Right lung (tissue), 10 donors: ENCODE measurements at places on chromosomes 7 and 10. TPM values are rescaled to one million over a fixed set of nuclear protein-coding genes. Genes with fewer than 3 reads are reported as not detected.

The PDLIM1 gene
- 87.5 TPM for polyA plus RNA-seq

- no peak for DNase-seq
Observed at GRCh38 chr7:92763636-92764423, 72.5 kb downstream of the CDK6 start.

DNA sequence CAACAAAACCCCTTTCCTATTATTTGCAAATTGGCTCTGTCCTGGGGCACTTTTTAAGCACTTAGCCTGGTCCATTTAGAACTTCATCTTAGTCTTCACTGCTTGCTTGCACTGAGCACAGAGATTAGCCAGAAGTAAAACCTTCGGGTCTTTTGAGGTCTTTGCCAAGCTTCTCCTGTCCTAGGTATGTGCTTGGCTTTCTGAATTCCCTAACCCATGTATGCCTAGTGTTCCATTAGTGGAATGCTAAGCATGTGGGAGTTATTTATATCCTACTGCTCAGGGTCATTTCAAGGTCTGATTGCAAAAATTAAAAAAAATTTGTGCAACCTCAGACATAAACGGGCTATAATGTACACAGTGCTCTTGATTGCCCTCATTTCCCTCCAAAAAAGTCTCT, 18.0 kb downstream of the ZNF37A start:
- no peak for DNase-seq

DNA sequence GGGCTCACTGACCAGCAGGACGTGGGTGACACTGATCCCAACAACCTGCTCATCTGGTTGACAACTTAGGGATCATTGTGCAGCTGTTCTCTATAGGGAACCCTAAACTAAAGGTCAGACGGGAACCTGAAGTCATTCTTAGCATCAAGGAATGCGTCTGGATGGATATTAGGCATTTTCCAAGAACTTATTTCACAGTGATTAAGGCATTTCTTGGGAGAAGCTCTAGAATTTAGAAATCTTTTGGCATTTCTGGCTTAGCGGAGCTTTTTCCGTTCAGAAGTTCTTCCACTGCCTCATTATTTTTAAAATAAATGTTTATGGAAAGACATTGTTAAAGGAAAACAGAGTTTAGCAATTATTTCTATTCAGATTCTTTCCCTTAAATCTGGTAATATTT, 303.3 kb upstream of the IGFBP3 start:
- no peak for DNase-seq

DNA sequence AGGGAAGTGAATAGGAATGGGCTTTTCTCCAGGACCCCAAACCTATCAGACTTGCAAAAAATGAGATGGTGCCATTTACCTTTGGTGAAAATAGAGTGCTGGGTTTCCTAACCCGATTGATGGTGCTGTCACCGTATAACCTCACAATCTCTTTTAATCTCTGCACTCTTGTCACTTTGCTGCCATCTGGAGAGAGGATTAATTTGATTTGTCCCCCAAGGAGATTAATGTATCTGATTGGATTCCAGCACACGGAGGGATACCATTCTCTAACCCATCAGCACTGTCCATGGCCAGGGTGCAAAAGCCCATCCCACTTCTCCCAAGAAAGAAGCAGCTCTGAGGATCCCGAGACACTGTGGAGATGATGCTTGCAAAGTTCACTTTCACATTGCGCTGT, 86.3 kb upstream of the NFE2L3 start:
- no peak for DNase-seq

DNA sequence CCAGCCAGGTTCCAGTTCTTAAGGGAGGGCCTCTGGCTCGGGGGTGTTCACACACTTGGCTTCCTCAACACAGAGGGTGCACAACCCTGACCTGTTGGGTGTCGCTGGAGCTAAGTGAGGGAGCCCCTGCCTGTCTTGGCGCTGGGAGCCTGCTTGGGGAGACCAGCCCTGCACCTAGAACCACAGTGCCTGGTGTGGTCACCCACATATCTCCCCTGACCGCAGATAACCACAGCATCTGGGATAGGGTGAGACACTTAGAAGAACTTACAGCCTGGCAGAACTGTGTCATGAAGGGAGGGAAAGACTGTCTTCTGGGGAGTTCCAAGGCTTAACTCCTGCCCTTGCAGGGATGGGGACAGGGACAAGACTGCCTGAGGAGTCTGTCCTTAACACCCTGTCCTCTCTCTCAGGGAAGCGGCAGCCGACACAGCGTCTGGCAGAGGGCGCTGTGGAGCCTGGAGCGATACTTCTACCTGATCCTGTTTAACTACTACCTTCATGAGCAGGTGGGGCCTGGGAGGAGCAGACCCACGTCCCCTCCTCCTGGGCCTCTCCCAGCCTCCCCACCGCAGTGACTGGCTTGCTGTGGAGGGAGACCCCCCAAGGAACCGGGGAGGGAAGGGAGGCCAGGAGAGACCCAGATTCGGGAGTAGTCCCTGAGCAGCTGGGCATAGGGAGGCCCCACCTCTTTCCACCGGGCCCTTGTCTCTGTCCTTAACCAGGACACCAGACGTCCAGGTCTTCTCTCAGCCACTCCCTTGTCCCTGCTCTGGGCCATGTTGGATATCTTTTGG, 59.0 kb downstream of the PALD1 start:
- no peak for DNase-seq

The ZNF277 gene
- 38.7 TPM for polyA plus RNA-seq

- no peak for DNase-seq
Observed at GRCh38 chr10:5941579-5941978, 35.8 kb downstream of the IL15RA start.

- no peak for DNase-seq
Observed at GRCh38 chr10:3865565-3865964, 80.6 kb upstream of the KLF6 start.

DNA sequence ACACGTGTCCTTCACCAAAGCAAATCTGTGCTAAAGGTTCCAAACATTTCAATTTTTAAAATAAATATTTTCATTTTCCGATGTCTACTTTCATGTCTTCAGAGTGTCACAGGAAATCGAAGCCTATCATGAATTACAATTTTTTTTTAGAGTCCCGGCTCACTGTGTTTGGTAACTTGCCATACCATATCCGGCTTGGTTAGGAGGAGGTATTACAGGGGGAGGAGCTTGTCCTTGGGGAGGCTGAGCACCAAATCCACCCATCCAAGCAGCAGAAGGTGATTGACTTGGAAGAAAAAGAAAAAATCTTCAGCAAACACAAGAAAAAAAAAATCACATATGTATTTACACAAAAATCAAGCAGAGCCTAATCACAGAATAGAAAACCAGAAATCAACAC, 21.3 kb downstream of the TIAL1 start:
- no peak for DNase-seq

- no peak for DNase-seq
Observed at GRCh38 chr7:134942690-134943466, 43.4 kb upstream of the AGBL3 start.

The ADRB1 gene
- polyA plus RNA-seq: 3.2 TPM

DNA sequence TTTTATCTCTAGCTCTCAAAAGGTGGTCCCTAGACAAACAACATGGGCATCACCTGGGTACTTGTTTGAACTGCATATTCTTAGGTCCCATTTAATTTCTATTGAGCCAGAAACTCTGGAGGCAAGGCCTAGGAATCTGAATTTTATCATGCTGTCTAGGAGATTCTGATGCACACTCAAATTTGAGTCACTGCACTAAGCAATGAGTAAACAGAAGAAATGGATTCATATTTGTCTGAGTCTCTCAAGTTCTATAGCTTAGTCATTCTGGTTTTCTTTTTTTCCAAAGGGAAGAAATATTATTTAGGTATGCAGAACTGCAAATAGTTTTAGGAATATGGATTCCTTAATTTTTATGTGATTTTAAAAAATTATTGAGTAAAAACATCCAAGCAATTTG, 185.5 kb downstream of the SEMA3A start:
- DNase-seq: no peak

GRCh38 chr7:159031135-159031701, 113.4 kb downstream of the VIPR2 start:
- no peak for DNase-seq

The OR9A2 gene
- polyA plus RNA-seq: not detected

DNA sequence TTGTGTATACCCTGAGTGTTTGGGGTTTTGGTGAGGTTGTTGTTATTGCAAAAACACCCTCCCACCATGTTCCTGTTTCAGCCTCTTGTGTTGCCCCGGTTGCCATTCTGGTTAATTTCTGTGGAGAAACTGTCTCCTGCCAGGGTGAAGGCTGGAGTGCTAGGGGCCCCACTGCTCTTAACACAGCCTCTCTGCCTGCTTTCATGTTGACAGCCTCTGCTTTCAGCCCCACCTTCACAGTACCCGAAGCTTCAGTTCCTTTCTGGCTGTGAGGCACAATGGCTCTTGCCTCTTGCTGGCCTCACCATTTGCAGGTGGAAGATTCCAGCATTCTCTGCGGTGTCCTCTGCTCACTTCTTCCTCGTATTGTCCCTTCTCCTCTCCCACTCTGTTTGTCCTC, 19.2 kb downstream of the SLC18A2 start:
- DNase-seq: no peak

The ERVW-1 gene
- polyA plus RNA-seq: 1.7 TPM

DNA sequence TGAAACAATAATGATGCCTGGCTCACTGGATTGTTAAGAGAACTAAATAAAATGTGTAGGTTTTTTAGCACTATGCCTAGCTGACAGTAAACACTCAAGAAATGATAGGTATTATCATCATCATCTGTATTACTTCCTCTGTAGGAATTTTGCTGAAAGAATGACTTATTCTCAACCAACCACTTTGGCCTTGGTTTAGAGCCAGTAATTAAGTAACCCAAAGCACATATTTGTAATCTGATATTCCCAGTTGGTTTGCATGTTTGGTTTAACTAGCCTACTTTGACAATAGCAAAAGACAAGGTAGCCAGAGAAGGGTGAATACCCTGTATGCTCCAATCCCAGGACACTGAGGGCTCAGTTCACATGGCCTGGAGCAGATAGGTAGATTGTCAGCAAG, 34.4 kb downstream of the BCAP29 start:
- no peak for DNase-seq
